GM12891 (cell line): ENCODE measurements at places on chromosomes 16 and 17.
A peak's percentile ranks its signal among the peaks of the same experiment; 100 is the strongest.

- DNase-seq = no peak
Observed at GRCh38 chr17:14011740-14012405, 57.4 kb upstream of the COX10 start.

DNA sequence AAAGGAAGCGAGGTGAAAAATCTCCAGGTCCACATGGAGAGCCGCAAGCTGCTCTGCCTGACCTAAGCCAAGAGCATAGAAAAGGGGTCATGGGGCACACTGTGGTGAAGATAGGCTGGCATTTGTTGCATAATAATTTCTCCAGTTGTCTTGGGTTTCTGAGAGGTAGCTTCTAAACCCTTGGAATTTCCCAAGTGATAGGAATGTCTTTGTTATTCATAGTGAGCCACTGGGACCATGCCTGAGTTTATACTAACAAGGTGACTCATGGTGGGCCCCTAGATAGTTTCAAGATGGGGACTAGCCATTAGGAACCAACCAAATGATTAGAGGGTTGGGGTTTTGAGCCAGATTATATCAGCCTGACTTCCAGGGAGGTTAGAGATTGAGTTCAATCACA, 25.6 kb downstream of the SOST start:
- no peak for DNase-seq

- no peak for DNase-seq
Observed at GRCh38 chr17:200586-200985, 19.1 kb upstream of the DOC2B start.

GRCh38 chr16:53456625-53457024, 22.4 kb downstream of the RBL2 start:
- no peak for DNase-seq

- no peak for DNase-seq
Observed at GRCh38 chr17:37483311-37484039, 6.2 kb upstream of the DUSP14 start.

- no peak for DNase-seq
Observed at GRCh38 chr16:52832771-52833170, 219.9 kb downstream of the CHD9NB start.

DNA sequence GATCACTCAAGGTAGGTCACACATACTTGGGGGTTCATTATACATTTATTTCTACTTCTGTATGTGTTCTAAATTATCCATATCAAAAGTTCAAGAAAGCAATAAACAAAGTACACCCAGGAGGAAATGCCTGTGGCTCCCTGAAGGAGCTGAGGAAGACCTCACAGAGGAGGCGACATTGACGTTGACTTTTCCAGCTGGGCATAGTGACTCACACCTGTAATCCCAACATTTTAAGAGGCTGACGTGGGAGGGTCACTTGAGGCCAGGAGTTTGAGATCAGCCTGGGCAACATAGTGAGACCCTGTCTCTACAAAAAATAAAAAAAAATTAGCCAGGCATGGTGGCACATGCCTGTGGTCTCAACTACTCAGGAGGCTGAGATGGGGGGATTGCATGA, 16.3 kb downstream of the ITGAD start:
- DNase-seq = no peak

DNA sequence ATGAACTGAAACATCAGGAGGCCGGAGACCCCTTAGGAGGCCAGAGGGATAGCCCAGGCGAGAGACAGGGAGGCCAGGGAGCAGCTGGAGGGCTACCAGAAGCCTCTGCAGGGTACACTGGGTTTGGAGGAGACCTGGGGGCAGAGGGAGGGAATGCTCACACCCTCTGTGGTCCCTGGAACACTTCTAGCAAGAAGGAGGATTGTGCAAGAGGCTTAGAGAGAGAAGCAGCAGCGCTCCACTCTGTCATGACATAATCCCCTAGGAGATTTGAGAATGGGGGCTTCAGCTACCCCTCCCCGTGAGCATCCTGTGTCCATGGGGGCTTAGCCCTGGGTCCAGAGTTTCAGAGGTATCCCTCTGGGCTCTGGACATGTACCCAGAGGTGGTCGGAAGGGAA, 15.8 kb downstream of the GPR142 start:
- no peak for DNase-seq

- no peak for DNase-seq
Observed at GRCh38 chr16:83046664-83047063, 419.9 kb downstream of the CDH13 start.

DNA sequence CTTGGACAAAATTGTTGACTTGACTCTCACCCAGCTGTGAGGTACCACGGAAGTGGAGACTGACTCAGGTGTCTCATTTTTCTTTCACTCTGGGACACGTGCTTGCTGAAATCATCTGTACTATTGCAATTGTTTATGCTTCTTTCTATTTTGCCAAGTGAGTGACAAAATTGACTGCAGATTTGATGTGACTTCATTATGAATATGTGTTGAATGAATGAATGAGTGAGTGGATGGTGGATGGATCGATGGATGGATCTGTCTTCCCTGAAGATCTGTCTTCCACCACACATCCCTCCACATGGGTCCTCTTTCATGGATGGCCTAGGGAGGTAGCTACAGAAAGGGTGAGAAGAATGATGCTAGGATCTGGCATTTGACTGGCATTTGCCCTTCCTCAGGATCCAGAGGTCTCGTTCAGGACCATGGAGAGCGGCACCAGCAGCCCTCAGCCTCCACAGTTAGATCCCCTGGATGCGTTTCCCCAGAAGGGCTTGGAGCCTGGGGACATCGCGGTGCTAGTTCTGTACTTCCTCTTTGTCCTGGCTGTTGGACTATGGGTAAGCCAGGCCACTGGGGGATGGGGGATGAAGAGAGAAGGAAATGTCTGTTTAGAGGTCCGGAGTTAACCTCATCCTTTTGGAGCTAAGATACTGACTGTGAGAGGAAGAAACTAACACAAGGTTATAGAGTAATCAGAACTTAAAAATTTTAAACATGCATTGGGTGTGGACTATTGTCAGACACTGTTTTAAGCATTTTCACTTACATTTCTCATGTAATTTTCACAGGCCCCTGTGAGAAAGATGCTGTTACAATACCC, 12.7 kb downstream of the SLC5A11 start:
- DNase-seq = peak; percentile 47

DNA sequence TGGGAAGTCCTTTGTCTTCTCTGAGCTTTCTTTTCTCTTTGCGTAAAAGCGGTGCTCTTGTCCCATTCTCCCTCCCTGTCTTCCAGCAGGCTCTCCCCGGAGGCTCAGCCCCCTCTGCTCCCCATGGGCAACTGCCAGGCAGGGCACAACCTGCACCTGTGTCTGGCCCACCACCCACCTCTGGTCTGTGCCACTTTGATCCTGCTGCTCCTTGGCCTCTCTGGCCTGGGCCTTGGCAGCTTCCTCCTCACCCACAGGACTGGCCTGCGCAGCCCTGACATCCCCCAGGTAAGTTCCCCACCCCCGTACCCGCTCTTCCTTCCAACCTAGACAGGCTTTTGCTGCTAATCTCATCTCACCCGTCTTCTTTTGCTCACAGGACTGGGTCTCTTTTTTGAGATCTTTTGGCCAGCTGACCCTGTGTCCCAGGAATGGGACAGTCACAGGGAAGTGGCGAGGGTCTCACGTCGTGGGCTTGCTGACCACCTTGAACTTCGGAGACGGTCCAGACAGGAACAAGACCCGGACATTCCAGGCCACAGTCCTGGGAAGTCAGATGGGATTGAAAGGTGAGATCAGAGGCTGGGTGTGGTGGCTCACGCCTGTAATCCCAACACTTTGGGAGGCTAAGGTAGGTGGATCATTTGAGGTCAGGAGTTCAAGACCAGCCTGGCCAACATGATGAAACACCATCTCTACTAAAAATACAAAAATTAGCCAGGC, 1.3 kb downstream of the TMEM219 start:
- DNase-seq = no peak

GRCh38 chr16:50169555-50170096, 16.5 kb downstream of the TENT4B start:
- DNase-seq = no peak

DNA sequence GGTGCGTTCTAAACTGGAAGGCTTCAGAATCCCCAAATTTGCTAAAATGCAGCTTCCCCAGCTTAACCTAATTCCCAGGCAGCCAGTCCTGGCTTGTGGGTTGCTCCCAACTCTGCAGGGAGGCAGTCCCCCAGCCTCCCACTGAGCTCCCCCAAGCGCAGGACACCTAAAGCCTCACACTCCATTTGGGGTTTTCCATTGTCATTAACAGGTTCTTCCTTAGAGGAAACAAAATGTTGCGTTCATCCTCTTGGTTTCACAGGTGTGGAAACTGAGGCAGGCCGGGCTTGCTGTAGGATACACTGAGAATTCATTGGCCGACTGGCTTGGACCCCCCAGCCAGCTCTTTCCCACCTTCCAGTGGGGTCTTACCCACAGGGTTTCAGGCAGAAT, 2.3 kb upstream of the TAC4 start:
- no peak for DNase-seq

DNA sequence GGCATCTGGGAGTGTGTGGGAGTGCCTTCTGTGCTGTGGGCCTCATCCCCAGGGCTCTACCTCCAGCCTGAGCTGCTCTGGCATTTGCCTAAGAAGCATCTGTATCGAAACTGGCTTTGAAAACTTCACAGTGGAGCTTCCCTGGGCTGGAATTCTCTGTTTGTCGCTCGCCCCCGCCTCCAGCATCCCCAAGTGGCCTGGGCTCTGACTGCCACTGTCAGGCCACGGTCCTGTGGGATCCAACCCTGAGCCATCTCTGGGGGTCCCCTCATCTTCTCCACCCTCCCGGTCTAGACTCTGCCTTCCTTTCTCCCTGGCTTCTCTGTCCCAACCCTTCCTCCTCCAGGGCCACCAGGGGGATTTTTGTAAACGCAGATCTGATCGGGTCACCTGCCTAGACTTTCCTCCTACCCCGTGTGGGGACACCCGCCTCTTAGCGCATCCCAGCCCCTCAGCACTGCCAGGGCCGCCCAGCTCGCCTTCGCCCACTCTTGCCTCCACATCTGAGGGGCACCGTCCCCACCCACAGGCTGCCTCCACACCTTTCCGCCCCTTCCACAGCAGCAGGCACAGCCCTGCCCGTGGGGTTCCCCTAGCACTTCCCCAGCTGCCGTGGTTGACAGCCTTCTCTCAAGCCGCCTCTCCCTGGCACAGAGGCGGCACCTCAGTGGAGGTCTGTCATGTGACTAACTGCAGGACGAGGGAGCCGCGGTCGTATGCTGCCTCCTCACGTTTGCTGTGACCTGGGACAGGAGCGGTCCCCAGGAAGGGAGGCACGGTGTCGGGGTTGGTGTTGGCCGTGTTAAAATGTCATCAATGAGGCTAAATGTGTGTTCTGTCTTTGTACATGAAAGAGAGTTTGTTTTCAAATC, 12.0 kb downstream of the TBC1D24 start:
- peak; percentile 86 for DNase-seq

DNA sequence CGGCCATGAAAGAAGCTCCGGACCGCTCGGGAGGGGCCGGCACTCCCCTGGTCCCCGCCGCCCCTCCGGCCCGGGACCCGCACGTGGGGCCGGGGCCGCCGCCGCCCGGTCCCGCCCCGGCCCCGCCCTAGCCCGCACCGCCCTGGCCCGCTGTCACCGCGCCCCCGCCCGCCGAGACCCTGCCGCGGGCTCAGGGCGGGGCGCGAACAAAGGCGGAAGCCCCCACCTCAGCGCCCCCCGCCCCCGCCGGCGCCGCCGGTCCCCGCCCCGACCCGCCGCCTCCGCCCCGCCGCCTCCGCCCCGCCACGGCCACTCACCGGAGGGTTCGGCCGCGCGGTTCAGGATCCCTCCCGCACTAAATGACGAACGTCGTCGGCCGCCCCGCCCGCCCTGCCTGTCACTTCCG, at the start of gene ARHGDIA:
Gene ARHGDIA (minus strand): TSS at position 357 of the 406 bp plus-strand sequence. CDS start 1,407 bp downstream, outside the sequence.
- no peak for DNase-seq

- no peak for DNase-seq
Observed at GRCh38 chr16:89749637-89750036, 28.3 kb downstream of the ZNF276 start.

- no peak for DNase-seq
Observed at GRCh38 chr16:23577493-23577892, 18.6 kb downstream of the NDUFAB1 start.

DNA sequence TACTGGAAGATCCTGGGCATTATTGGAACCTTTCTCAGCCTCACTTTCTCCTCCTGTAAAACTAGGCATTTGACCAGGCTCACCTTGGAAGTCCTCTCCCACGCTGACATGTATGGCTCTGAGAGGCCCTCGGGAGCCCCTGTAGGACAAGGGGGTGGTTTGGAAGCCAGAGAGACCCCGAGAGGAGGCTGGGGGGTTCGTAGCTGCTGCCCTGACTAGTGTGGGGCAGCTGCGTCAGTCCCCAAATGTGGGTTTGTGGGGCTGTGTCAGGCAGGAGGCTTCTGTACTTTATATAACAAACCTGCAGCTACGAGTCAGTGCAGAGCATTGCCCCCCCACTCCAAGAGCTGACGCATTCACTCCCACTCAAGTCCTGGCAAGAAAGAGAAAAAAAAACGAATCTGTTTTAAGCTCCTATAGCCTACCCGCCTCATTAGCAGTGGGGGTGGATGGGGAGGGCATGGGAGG, 1.8 kb downstream of the CX3CL1 start:
- no peak for DNase-seq

- DNase-seq = peak; percentile 43
Observed at GRCh38 chr17:28643983-28644786, 773 bp downstream of the BLTP2 start.

DNA sequence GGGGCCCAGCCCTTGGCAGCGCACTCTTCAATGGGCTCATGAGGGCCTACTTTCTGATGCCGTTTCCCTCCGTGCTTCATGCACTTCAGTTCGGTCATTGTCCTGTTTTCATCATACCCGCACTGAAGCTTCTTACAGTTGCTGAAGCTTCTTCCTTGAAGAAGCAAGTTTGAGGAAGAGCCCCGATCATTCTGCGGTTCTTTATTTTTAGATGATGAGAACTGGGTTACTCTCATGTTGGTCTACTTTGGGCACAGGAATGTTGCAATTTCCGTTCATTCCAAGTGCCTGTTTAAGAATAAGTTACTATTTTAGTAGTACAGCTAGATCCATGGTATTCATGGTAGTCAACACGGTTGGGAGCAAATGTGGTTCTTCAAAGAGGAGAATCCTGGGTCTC, 587.7 kb upstream of the HSBP1 start:
- no peak for DNase-seq

- DNase-seq = no peak
Observed at GRCh38 chr17:75756451-75757085, 8.4 kb downstream of the GALK1 start.

- no peak for DNase-seq
Observed at GRCh38 chr16:9441012-9441411, 349.6 kb downstream of the HAPSTR1 start.

- no peak for DNase-seq
Observed at GRCh38 chr16:24769806-24770205, 40.4 kb downstream of the TNRC6A start.
